CD4-positive, alpha-beta T cell treated with Interleukin-15 for 4 hours (primary cell): ENCODE measurements at places on chromosomes 2 and 18.

- DNase-seq = no peak
These were observed 84.1 kb downstream of the EPAS1 start for GRCh38 chr2:46381263-46381849.

DNA sequence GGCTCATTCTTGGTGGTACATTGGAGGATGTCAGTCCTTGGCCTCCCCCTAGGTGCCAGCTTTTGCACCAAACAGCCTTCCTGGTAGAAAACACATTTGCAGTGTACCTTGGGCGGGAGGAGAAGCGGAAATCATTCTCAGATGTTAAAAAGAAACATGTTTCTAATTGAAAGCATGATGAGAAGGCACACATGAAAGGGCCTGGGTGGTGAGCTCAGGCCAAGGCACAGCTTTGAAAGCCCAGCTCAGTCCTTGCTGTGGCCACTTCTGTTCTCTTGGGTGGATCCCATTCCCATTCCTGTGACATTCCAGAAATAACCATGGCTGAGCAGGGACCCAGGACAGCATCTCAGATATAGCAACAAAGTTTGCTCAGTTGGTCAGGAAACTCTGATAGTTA lies 71.5 kb downstream of the LTBP1 start:
- no peak for DNase-seq

DNA sequence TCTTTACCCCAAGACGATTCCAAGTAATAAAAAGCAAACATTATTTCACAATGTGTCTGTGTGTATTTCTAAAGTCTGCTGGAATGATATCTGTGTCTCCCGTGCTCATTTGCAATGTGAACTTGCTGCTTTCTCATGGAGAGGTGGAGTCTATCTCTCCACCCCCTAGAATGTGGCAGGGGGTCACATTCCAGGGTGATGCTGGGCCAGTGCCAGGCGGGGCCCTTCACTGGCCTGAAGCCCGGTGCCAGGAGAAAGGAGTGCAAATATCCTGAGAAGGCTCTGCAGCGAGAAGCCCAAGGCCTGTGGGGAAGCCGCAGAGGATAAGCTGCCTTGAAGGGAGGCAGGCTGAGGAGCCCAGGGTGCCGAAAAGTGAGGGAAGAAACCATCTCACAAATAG lies 26.8 kb upstream of the LDLRAD4 start:
- no peak for DNase-seq

GRCh38 chr18:78525366-78526111 lies 454.1 kb upstream of the SALL3 start:
- DNase-seq = no peak
